ENCODE measurements at places on chromosomes 11 and 22. TPM values are rescaled to one million over a fixed set of nuclear protein-coding genes. Genes with fewer than 3 reads are reported as not detected.

ZP1 gene
- not detected for total RNA-seq

CEP126 gene
- 4.6 TPM for total RNA-seq

HORMAD2 gene
- not detected for total RNA-seq

DERL3 gene
- 0.36 TPM for total RNA-seq

TRIM34 gene
- total RNA-seq, result 3.9 TPM

NXPE4 gene
- not detected for total RNA-seq

NFAM1 gene
- total RNA-seq, result not detected

ZBTB16 gene
- total RNA-seq, result not detected

MPEG1 gene
- total RNA-seq, result not detected

SAA2 gene
- total RNA-seq, result not detected

LRRC32 gene
- 0.46 TPM for total RNA-seq

FXYD6 gene
- 0.21 TPM for total RNA-seq

RASL10A gene
- total RNA-seq, result not detected

ZDHHC5 gene
- total RNA-seq, result 74.7 TPM

All from A549 treated with RU486 at 1 μM for 4 hours (cell line).